ENCODE measurements at places on chromosomes 3 and 15.
A peak's percentile ranks its signal among the peaks of the same experiment; 100 is the strongest.

- DNase-seq = peak; percentile 47
Measured at GRCh38 chr3:120673116-120673515, 8.9 kb downstream of the HGD start.

DNA sequence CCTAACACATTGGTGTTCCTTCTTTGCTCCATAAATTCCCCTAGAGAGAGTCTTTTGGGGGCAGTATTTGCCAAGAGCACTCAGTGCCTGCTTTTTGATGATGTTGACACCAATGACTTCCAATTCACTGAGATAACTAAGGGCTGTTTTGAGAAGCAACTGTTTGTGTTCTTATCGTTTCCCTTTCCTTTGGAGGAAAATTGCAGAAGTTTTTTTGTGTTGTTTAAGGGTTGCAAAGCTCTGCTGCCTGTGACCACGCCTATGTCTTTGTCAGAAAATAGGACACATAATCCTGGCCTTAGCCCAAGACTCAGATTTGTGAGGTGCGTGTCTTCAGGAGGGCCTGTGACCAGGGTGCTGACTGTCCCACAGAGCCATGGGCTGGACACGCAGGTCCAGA, 99.6 kb downstream of the FAM43A start:
- DNase-seq = no peak

DNA sequence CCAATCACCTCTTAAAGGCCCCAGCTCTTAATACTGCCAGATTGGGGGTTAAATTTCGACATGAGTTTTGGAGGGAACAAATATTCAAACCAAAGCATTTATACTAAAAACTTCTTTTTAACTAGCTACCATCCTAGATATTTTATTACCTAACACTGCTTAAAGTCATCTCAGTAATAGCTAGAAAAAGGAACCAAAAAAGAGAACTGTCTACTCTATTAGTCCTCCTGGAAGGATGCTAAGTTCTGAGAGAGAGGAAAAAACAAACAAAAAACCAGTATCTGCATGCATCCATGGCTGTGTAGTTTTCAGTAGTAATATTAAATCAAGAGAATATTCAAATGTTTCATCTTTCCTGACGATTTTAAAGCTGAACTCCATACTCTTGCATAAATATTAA, 5.8 kb downstream of the CPOX start:
- DNase-seq = no peak

- no peak for DNase-seq
Measured at GRCh38 chr3:29721789-29722188, 440.9 kb downstream of the RBMS3 start.

- DNase-seq = no peak
Measured at GRCh38 chr3:69032142-69032541, 18.7 kb upstream of the EOGT start.
